ENCODE measurements at places on chromosomes 1 and 21. TPM values are rescaled to one million over a fixed set of nuclear protein-coding genes. Genes with fewer than 3 reads are reported as not detected.

Gene TMEM59
- 324 TPM for total RNA-seq

DNA sequence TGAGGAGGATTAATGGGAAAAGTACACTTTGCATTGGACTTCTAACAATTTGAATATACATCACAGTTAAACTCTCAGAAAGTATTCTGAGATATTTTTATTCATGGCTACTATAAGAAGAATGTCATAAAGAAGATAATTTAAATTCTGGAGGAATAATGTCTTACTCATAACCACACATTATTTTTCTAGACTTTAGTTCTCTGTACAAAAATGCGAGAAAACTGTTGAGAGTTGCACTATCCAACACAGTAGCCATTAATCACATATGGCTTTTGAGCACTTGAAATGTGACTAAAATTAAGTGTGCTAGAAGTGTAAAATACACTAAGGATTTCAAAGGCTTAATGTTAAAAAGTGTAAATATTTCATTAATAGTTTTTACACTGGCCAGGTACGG lies 53.8 kb downstream of the CRB1 start:
- DNase-seq: no peak

GRCh38 chr1:110433803-110434202 lies 17.1 kb upstream of the PROK1 start:
- peak; percentile 44 for DNase-seq

DNA sequence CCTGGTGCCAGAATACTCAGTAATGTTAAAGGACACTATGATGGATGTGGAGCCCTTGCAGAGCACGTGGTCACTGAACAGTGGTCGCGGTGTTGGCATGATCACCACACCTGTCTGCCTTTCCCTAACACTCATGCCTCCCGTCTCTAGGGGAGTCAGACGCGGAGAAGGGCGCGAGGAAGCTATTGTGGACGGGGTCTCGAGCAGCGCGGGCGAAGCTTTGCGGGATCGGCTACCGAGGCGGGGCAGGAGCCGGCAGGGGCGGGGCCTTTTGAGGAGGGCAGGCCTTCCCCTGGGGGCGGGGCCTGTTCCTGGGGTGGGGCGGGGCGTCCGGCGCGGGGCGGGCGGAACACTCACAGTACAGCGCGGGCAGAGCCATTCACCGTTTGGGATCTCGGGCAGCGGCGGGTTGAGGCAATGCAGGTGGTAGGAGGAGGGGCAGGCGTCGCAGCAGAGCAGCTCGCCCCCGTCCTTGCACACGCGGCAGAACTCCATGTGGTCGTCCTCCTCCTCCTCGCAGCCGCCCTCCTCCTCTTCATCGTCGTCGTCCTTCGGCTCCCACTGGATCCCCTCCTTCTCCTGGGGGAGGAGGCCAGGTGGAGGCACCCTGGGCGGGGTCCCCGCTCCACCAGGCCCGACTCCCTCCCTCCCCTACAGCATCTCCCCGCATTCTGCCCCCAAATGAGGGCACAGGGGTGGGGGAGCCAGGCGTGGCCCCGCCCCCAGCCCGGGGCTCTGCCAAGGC lies 31.5 kb downstream of the CHD5 start:
- DNase-seq: peak; percentile 51

Data from left cardiac atrium (tissue), 4 donors.